GM23248 (cell line): ENCODE measurements at places on chromosomes 7 and 10. TPM values are rescaled to one million over a fixed set of nuclear protein-coding genes. Genes with fewer than 3 reads are reported as not detected.

GRCh38 chr10:16521311-16522016 is at the start of gene C1QL3:
Gene C1QL3 (minus strand): TSS chr10:16521879. CDS start chr10:16521065, 814 bp downstream.
- no peak within 1 kb of the TSS for H3K27ac ChIP-seq
- no peaks in the 10 kb centered on the region for H3K36me3 ChIP-seq
- peak within 1 kb of the TSS; percentile 68 for H3K4me3 ChIP-seq

DNA sequence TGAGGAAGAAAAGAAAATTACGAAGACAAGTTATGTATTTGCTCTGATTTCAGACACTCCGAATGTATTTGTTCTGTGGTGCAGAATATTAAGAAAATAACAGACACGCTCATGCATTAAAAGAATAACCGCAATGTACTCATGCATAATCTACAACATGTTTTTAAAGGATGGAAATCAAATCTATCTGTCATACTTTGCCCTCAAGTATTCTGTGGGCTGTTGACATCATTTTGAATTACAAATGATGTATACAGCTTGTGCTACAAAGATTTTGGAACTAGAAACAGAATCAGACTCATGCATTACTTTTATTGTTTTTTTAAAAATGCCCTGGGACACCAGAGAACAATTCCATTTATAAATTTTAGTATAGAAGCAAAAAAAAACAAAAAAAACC is 69.9 kb downstream of the APBB1IP start:
- peak; percentile 27 for DNase-seq
- H3K36me3 ChIP-seq, result peaks cover 49% of the 10 kb centered on the region
- H3K4me1 ChIP-seq, result peaks cover 11% of the 10 kb centered on the region; the same call in 1 of the 2 replicates

GRCh38 chr7:141486959-141487358 is 64.3 kb upstream of the AGK start:
- H3K36me3 ChIP-seq, result no peaks in the 10 kb centered on the region
- H3K4me1 ChIP-seq, result no peaks in the 10 kb centered on the region
- H3K4me3 ChIP-seq, result no peak overlapping the region
- no peak overlapping the region for H3K27ac ChIP-seq

GRCh38 chr10:74223755-74224529 is 72.9 kb downstream of the ADK start:
- DNase-seq, result peak; percentile 72
- peak overlapping the region; percentile 31 for H3K4me3 ChIP-seq
- H3K27ac ChIP-seq, result peak overlapping the region; percentile 81
- H3K4me1 ChIP-seq, result peaks cover 32% of the 10 kb centered on the region
- H3K36me3 ChIP-seq, result no peaks in the 10 kb centered on the region

TMEM184A gene
- not detected in 2 replicates for total RNA-seq

- no peak overlapping the region for H3K4me3 ChIP-seq
- peaks cover 65% of the 10 kb centered on the region for H3K4me1 ChIP-seq
- H3K36me3 ChIP-seq, result no peaks in the 10 kb centered on the region
- no peaks in the 10 kb centered on the region for H3K27me3 ChIP-seq
- peak overlapping the region; percentile 93 for H3K27ac ChIP-seq
Observed at GRCh38 chr7:55071411-55072175, 52.8 kb downstream of the EGFR start.

CDC123 gene
- 81.3 and 100 TPM in 2 replicates for total RNA-seq

DNA sequence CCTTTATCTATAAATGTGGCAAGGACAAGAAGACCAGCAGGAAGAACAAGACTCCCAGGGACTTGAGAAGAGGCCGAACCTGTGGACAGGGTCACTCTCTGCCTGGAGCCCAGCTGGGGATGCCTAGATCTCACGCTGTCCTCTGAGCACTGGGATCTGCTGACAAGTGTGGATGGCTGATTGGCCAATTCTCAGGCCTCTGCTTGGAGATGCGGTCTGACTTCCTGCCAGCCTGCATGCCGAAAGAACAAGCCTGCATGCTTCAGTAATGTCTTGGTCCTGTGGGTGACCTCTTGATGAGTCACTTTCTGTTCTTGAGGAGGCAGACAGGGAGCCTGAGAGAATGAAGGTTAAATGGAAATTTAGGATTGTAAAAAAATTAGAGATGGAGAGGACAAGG is 84.7 kb downstream of the TMEM178B start:
- no peak overlapping the region for H3K27ac ChIP-seq
- H3K4me3 ChIP-seq, result no peak overlapping the region
- no peaks in the 10 kb centered on the region for H3K27me3 ChIP-seq
- H3K36me3 ChIP-seq, result no peaks in the 10 kb centered on the region
- H3K4me1 ChIP-seq, result peaks cover 3% of the 10 kb centered on the region; the same call in 1 of the 2 replicates
- peak; percentile 81 for DNase-seq

DNA sequence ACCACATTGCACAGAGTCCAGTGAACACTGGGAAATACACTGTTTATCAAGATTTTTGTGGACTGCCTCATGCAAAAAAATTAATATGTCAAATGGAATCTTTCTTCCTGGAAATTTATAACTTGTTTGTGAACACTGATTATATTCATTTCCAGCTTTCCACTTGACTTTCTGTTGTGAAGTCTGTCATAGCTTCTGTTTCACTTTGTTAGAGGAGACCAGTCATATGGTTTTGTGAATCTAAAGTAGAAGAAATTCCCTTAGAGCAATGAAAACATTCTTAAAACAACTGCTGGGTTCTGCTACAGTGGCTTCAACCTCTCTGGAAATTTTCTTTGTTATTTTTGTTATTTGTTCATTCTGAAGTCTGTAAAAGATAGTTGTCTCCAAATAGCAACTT is 349.5 kb upstream of the NFE2L3 start:
- no peak for DNase-seq
- no peaks in the 10 kb centered on the region; the same call in 1 of the 2 replicates for H3K27me3 ChIP-seq
- peaks cover 4% of the 10 kb centered on the region; the same call in 1 of the 2 replicates for H3K4me1 ChIP-seq

GPC2 gene
- 0.22 and 1.0 TPM in 2 replicates for total RNA-seq

DNA sequence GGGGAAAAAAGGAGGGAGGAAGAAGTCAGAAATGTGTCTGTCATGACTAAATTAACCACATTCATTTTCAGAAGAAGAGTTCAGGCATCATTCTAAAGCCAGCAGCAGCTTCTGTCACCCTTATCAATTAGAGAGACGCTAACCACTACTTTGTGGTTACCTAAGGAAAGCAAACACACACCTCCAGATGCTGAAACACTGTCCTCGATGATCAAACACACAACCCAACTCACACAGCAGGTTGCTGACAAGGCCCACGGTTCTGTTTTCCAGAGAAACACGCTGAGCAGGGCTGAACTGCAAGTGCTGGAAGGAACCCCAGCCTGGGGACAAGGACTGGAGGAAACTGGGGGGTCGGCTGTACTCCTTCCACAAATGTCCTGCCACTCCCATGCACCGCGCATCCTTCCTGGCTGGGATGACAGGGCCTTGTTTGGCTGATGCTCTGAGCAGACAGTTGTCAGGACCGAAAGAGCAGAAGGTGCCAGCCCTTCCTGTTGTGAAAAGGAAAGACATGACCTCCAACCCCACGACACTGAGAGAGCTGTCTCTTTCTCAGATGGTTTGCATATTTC is 36.6 kb downstream of the PRKCQ start:
- no peaks in the 10 kb centered on the region for H3K4me1 ChIP-seq
- H3K27ac ChIP-seq, result no peak overlapping the region
- DNase-seq, result no peak
- no peak overlapping the region for H3K4me3 ChIP-seq
- H3K36me3 ChIP-seq, result no peaks in the 10 kb centered on the region

GRCh38 chr10:30546511-30546910 is 83.0 kb downstream of the LYZL2 start:
- no peaks in the 10 kb centered on the region for H3K36me3 ChIP-seq
- H3K4me3 ChIP-seq, result no peak overlapping the region
- no peak overlapping the region for H3K27ac ChIP-seq
- DNase-seq, result no peak
- H3K4me1 ChIP-seq, result no peaks in the 10 kb centered on the region
- no peaks in the 10 kb centered on the region for H3K27me3 ChIP-seq

DNA sequence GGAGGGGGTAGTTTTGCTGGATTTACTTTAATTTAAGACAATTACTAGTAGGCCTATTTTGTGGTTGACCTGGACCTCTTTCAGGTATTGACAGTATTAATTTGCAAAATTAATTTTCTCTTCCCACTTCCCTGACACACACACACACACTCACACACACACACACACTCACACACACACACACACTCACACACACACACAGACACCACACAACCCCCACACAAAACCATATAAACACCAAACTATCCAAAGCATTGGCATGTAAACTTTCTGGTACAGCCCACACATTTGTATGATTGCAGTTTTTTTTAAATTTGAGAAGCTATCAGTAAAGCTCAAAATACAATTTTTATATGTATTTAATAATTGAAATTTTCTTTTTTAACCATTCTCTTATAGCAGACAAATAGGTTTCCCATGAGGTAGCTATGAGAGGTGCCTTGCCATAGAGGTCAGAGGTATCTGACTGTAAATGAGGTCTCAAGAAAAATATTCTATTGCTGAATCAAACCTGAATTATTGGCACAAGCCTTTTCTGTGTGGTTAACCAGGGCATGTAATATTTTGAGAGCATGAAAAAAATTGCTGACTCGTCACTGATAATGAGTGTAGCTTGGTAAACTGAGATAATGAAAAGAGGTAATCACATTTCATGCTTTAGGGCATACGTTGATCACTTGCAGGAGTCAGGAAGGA is 306.5 kb downstream of the GATA3 start:
- no peak overlapping the region for H3K4me3 ChIP-seq
- H3K4me1 ChIP-seq, result no peaks in the 10 kb centered on the region
- H3K36me3 ChIP-seq, result no peaks in the 10 kb centered on the region
- DNase-seq, result no peak

DNA sequence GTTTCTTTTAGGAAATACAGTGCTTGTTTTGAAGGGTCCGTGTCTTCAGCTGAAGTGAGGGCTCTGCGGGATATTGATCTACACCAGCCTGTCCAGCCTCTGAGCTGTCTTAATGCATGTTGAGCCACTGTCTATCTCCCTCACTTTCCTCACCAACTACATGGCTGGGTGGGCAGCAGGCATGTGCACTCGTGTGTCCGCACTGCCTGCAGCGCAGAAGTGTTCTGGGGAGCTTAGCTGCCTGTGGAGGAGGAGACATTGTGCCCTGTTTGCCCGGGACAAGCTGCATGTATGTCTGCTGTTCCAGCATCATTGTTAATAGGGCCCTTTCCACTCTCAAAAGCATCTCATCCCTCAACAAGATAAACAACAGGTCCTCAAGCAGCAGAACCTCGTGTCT is 133.1 kb upstream of the EEPD1 start:
- H3K4me3 ChIP-seq, result no peak overlapping the region
- no peak for DNase-seq
- no peak overlapping the region for H3K27ac ChIP-seq
- H3K4me1 ChIP-seq, result peaks cover 8% of the 10 kb centered on the region
- H3K27me3 ChIP-seq, result no peaks in the 10 kb centered on the region

GRCh38 chr7:124191713-124192112 is 158.8 kb upstream of the TMEM229A start:
- no peaks in the 10 kb centered on the region for H3K4me1 ChIP-seq
- no peak overlapping the region for H3K4me3 ChIP-seq
- no peak overlapping the region for H3K27ac ChIP-seq
- H3K36me3 ChIP-seq, result no peaks in the 10 kb centered on the region

DNA sequence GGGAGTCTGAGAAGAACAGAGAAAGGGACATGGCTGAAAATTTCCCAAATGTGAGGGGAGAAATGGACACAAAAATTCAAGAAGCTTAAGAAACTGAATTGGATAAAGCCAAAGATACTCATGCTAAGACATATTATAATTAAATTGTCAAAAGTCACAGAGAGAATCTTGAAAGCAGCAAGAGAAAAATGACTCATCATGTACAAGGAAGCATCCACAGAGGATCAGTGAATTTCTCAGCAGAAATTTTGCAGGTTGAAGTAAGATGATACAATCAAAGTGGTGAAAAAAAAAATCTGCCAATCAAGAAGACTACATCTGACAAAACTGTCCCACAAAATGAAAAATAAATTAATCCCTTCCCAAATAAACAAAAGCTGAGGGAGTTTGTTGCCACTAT is 56.8 kb downstream of the MPP7 start:
- no peaks in the 10 kb centered on the region for H3K4me1 ChIP-seq
- no peaks in the 10 kb centered on the region for H3K27me3 ChIP-seq
- H3K36me3 ChIP-seq, result no peaks in the 10 kb centered on the region
- no peak overlapping the region for H3K27ac ChIP-seq

GRCh38 chr7:44678471-44679179 is 70.0 kb upstream of the ZMIZ2 start:
- peaks cover 18% of the 10 kb centered on the region for H3K36me3 ChIP-seq
- no peak overlapping the region for H3K4me3 ChIP-seq
- no peaks in the 10 kb centered on the region for H3K27me3 ChIP-seq
- H3K4me1 ChIP-seq, result peaks cover 26% of the 10 kb centered on the region
- DNase-seq, result peak; percentile 90
- H3K27ac ChIP-seq, result peak overlapping the region; percentile 86

CRPPA gene
- total RNA-seq, result 1.8 and 3.8 TPM in 2 replicates

- peaks cover 27% of the 10 kb centered on the region for H3K36me3 ChIP-seq
- DNase-seq, result peak; percentile 69
- H3K4me1 ChIP-seq, result peaks cover 14% of the 10 kb centered on the region
- H3K27me3 ChIP-seq, result no peaks in the 10 kb centered on the region
- H3K4me3 ChIP-seq, result no peak overlapping the region
Observed at GRCh38 chr10:24617771-24618396, 105.8 kb downstream of the ARHGAP21 start.

ASB10 gene
- total RNA-seq, result not detected in 2 replicates

DNA sequence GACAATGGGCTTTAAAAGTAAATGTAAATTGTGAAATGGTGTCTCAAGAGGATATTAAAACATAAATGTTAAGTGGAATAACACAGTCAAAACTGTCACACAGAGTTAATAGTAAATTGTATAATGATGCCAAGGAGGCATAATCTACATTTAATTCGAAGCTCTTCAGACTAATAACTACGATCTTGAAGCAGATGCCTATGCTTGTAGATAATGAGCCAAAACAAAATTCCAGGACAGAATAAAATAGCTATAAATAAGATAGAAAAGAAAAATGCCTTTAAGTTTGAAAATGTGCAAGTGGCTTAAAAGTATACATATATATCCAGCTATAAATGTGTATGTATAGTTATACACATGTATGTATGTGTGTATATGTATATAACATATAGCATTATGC is 17.5 kb downstream of the TWIST1 start:
- H3K27me3 ChIP-seq, result no peaks in the 10 kb centered on the region
- H3K27ac ChIP-seq, result peak overlapping the region; percentile 97
- H3K4me3 ChIP-seq, result peak overlapping the region; percentile 88
- H3K36me3 ChIP-seq, result no peaks in the 10 kb centered on the region
- H3K4me1 ChIP-seq, result peaks cover 89% of the 10 kb centered on the region
- peak; percentile 34 for DNase-seq

- no peaks in the 10 kb centered on the region for H3K27me3 ChIP-seq
- no peaks in the 10 kb centered on the region for H3K36me3 ChIP-seq
- H3K4me3 ChIP-seq, result no peak overlapping the region
- no peaks in the 10 kb centered on the region for H3K4me1 ChIP-seq
- no peak overlapping the region for H3K27ac ChIP-seq
Observed at GRCh38 chr7:71237945-71238344, 106.0 kb downstream of the GALNT17 start.

- H3K4me1 ChIP-seq, result no peaks in the 10 kb centered on the region
- no peak for DNase-seq
- H3K36me3 ChIP-seq, result no peaks in the 10 kb centered on the region
- no peak overlapping the region for H3K4me3 ChIP-seq
- no peak overlapping the region for H3K27ac ChIP-seq
Observed at GRCh38 chr7:151384776-151385625, 24.8 kb downstream of the WDR86 start.

- no peak overlapping the region for H3K27ac ChIP-seq
- no peak overlapping the region for H3K4me3 ChIP-seq
- no peaks in the 10 kb centered on the region for H3K27me3 ChIP-seq
- DNase-seq, result no peak
Observed at GRCh38 chr7:3607847-3608246, 306.8 kb downstream of the SDK1 start.
